ENCODE measurements at places on chromosomes 1 and 21.
A peak's percentile ranks its signal among the peaks of the same experiment; 100 is the strongest.

DNA sequence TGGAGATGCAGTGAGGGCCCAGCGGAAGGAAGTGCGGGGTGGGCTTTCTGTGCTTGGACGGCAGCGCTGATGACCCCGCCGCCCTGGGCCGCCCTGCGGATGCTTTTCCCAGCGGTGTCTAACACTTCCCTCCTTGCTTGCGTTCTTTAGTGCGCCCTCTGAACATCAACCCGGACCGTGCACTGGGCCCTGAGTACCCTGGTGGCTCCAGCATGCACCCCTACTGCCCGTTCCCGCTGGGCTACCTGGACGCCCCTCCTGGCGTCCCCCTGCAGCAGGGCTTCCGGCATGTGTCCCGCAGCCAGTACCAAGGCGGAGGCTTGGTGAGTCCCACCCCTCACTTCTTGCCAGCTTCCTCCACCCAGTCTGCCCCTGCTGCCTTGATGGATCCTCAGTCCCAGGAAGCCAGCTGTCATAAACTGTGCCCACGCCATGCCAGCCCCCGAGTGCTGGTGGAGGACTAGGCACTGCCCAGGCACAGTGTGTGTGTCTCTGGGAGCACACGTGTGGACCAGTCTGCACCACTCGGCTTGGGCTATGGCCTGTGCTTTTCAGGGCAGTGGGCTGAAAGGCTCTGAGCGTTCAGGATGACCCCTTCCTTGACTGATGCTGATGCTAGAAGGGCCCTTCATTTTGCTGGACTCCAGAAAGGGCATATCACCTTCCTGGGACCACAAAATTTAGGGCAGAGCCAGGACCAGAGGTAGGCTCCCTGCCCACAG is 2.3 kb downstream of the DMRTB1 start:
- DNase-seq, result peak; percentile 48

- no peak for DNase-seq
These were observed 32.1 kb upstream of the KCNE1 start for GRCh38 chr21:34544032-34544496.

DNA sequence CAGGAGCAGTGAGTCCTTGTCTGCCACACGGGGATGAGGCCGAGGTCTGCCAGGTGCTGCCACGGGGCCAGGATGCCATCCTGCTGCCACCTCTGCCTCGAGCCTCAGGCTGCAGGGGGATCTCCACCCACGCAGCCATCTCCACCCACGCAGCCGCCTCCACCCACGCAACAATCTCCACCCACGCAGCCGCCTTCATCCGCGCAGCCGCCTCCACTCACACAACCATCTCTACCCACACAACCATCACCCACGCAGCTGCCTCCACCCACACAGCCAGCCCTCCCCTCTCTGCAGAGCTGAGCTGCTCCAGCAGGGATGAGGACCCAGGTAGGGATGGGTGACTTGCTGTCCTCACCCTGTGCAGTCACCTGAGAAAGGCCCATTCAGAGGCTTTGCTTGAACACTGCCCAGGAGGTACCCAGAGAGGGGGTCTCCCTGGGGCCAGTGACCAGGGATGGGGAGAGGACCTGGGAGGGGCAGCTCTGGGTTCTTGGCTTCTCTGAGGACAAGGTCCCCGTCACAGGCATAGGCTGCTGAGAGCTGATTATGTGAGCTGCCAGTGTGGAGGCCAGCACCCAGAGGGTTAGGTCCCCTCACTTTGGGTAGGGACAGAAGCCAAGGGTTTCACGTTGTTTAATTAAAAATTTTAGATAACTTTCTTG is 46.6 kb upstream of the TTC34 start:
- no peak for DNase-seq

GRCh38 chr1:226046240-226046639 is 16.3 kb upstream of the H3-3A start:
- no peak for DNase-seq

- DNase-seq, result peak; percentile 89
These were observed 30.3 kb downstream of the CD48 start for GRCh38 chr1:160681066-160681890.
